ENCODE measurements at places on chromosomes 4 and X.

DNA sequence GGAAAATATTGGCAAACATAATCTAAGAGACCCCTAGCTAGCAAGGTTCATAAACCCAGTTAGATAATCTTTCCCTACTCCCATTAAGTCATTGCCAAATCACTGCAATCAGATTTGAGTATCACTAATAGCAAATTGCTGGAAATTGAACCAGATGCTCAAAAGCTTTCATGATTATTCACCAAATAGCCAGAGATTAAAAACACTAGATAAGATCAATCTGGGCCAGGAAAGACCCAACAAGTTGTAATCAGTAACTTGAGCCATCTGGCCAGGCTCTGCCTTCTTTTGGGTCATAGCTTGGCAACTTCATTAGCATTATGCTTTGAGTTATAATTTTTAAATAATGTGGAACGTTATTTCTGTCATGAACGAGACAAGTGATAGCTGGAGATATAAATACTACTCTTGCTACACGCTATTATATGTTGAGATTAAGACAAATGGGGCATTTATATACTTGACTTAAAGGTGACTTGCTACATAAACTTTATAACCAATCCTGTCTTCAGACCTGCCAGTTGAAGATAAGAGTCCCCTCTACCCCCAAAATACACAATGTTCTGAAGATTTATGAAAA lies 196.6 kb upstream of the EDNRA start:
- DNase-seq: no peak

DNA sequence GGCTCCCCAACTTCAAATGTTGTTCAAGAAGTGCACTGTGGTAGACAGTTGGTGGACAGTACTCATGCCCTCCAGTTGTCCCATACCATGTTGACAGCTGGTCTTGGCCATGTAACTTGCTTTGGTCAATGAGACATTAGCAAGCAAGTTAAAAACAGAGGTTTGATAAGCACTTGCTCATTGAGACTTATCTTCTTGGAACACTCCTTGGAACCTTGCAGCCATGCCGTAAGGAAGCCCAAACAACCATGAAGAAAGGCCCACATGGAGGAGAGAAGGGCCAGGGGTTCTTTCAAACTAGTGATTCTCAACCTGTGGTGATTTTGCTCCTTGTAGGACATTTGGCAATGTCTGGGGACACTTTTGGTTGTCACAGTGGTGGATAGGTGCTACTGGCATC lies 2.6 kb upstream of the PRPS2 start:
- DNase-seq: no peak

DNA sequence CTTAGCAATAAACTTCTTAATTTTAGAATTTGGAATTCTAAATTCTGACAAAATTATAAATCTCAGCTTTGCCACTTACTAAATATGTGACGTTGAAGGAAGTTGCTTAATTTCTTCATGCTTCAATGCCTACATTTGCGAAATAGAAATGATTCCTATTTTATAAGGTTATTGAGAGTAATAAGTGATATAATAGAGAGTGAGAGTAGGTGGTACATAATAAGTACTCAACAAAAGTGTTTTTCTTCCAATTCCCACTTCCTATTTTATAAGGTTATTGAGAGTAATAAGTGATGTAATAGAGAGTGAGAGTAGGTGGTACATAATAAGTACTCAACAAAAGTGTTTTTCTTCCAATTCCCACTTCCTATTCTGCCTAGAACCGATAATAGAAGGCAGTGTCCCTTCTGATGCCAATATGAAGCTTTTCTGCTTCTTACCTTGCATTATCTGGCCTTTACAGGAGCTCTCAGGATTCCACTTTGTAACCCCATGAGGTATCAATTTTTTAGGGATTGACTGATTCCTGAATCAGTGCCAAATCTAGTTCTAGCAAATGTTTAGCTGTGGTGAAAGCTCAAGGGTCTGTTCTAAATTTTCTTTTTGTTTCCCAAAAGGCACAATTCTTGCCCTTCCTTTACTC lies 31.4 kb downstream of the VSIG4 start:
- DNase-seq: no peak

DNA sequence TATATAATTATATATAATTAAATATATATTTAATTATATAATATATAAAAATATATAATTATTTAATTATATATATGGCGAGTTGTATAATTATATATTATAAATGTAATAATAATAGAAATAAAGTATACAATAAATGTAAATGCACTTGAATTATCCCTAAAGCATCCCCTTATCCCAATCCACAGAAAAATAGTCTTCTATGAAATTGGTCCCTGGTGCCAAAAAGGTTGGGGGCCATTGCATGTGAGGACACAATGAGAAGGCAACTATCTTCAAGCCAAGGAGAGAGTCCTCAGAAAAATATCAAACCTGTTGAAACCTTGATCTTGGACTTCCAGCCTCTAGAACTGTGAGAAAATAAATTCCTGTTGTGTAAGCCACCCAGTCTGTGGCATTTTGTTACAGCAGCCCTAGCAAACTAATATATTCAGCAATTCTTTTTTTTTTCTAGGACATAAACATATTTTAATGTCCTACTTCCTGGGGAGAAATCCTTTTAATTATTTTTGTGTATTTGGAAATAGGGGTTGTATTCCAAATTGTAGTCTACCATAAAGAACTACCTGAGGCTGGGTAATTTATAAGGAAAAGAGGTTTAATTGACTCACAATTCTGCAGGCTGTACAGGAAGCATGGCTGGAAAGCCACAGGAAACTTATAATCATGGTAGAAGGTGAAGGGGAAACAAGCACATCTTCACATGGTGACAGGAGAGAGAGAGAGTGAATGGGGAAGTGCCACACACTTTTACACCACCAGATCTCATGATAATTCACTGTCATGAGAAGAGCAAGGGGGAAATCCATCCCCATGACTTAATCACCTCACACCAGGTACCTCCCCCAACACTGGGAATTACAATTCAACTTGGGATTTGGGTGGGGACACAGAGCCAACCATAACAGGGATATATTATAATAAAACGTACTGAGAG lies 22.9 kb upstream of the CXCL2 start:
- DNase-seq: no peak

DNA sequence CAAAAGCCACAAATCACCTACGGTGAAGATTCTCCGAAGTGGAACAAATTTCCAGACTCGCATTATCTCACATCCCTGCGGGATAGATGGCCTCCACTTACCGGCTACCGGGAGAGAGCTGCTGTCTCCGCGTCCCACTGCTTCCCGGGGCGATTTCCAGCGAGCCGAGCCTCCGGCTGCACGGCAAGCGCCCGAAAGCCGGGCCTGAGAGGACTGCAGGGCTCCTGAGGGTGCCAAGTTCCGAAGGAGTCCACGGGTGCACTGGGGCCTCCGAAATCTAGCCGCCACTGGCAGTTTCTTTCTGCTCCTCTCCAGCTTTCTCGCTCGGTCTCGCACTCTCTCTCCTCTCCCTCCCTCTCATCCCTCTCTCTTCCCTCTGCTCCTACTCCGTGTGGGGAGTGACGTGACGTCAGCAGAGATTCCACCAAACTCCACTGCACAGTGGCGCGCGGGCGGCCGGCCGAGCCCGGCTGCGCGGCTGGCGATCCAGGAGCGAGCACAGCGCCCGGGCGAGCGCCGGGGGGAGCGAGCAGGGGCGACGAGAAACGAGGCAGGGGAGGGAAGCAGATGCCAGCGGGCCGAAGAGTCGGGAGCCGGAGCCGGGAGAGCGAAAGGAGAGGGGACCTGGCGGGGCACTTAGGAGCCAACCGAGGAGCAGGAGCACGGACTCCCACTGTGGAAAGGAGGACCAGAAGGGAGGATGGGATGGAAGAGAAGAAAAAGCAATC lies 14.0 kb upstream of the PITX2 start:
- no peak for DNase-seq

- DNase-seq: no peak
Observed at GRCh38 chr4:48071191-48071590, 54.6 kb downstream of the NIPAL1 start.

GRCh38 chr4:118752551-118752950 lies 67.4 kb downstream of the METTL14 start:
- no peak for DNase-seq

GRCh38 chr4:186852073-186852420 lies 128.4 kb upstream of the FAT1 start:
- no peak for DNase-seq

DNA sequence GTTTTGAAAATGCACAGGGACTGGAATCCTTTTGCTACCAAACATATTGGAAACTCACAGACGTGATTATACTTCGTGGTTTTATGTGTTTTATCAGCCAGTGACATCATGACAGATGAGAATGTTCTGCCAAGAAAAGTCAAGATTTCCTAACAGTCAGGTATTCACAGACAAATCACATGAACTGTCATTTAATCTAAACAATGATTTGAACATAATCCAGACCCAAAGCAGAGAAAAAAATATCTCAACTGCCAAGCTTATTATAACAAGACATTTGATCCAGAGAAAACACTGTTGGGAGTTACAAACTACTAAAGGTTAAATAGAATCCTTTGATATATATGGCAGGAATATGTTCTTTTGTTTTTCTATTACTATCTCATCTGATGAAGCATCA lies 635.9 kb upstream of the FRG1 start:
- DNase-seq: no peak

DNA sequence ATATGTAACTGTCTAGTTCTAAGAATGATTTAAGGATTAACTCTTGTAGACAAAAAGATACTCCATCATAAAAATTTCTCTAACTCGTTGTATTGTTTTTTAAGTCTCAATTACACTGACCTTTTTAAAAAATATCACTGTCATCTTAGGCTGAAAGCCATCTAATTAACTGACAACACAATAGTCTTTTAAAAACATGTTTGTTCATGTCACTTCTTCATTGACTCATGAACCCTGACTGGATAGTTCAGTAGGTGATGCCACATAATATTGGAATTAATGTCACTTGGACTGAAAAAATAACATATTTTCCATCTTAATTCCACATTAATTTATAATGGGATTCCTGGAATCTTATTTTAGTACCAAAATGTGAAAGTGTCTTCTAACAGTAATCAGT lies 179.3 kb downstream of the ADGRL3 start:
- no peak for DNase-seq

- DNase-seq: no peak
Observed at GRCh38 chr4:189060104-189060503, 880.6 kb upstream of the FRG1 start.

DNA sequence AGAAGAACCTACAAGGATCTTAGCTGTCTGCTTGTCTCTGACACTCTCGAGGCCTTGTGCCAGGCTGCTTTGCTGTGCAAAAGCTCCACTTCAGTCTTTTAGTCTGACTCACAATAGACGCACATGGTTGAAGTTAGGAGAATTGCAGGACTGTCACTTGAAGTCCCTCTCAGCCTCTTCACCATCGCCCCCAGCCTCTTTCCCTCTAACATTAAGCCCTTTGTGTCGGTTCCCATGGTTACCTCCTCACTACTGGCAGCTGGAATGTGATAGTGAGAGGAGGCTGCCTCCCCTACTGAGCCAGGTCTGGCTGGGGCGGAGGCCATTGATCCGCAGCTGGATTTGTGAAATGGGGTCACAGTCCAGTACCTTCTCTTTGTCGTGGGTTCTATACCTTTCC lies 201.8 kb downstream of the SOWAHB start:
- DNase-seq: no peak

- peak; percentile 47 for DNase-seq
Observed at GRCh38 chrX:101595739-101596419, 21.9 kb downstream of the ARMCX6 start.

- no peak for DNase-seq
Observed at GRCh38 chrX:136473663-136474062, 14.1 kb upstream of the BRS3 start.

DNA sequence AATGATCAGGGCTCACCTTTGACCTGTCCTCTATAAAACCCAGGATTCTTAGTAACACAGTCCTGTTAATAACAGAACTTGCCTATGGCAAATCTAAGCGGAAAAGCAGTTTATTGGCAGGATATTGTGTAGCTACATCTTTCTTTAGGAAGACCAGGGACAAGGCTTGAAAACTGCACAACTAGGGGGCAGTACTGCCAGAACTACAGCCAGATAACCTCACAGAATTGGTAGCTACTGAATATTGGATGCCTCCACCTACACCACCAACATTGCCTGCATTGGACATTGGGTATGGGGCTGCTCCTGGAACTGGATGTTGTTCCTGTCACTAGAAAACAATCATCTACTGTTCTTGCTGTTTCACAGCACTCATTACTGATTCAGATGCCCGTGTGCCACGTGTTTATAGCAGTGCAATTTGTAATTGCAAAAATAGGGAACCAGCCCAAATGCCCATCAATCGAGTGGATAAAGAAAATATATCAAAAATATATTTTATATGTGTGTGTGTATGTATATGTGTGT lies 47.4 kb downstream of the REPS2 start:
- DNase-seq: no peak

- no peak for DNase-seq
Observed at GRCh38 chrX:143437439-143437838, 79.8 kb downstream of the SPANXN3 start.

DNA sequence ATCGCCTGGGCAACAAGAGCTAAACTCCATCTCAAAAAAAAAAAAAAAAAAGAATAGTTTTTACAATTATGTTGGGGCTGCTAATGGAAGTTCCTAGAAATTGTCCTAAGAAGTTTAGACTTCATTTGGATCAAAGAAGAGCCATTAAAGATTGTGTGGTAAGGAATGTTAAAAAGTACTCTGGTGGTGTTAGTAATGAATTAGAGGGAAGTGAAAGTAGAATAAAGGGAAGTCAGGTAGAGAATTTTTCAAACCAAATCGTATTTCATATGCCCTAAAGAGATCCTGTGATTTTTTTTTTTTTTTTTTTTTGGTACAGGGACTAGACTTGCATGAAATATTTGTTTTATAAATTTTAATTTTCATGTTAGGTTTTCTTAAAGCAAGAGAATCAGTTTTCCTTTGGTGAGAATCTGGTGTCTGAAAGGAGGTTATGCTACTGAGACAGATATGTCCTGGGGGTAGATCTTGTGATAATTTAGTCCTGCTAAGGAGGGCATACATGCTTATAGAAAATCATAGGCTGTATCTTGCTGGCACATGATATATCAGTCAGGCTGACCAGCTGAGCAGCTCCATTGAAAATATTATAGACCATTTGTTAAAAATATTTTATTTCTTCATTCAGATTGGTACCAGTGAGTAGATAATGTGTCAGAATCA lies 10.7 kb downstream of the SEC24B start:
- DNase-seq: no peak

DNA sequence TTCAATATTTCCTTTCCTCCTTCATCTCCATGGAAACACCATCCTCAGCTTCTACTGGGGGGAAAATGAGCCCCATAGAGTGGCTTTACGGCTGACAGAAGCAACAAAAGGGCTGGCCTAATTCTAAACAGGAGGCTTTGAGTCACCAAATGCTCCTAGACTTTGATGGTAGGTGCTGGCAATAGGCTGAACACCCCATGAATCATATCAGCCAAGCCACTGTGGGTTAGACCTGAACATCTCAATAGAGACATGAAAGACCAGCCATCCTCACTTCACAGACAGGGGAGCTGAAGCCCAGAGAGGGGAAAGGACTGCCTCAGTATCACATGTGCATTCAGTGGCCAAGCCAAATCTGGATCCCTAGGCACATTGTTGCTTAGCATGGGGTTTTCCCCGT lies 107.6 kb downstream of the AMER1 start:
- no peak for DNase-seq

GRCh38 chr4:38137080-38137479 lies 176.9 kb downstream of the PTTG2 start:
- no peak for DNase-seq
